ENCODE measurements at places on chromosomes 4 and X. TPM values are rescaled to one million over a fixed set of nuclear protein-coding genes. Genes with fewer than 3 reads are reported as not detected.

SULT1E1 gene
- total RNA-seq, result 11.0 TPM

ZFYVE28 gene
- total RNA-seq, result 2.5 TPM

CFI gene
- total RNA-seq, result 511 TPM

GRCh38 chr4:179817317-179817716 is 2375.1 kb upstream of the AGA start:
- no peak overlapping the region for H3K27ac ChIP-seq
